ENCODE measurements at places on chromosomes 2 and 18.

DNA sequence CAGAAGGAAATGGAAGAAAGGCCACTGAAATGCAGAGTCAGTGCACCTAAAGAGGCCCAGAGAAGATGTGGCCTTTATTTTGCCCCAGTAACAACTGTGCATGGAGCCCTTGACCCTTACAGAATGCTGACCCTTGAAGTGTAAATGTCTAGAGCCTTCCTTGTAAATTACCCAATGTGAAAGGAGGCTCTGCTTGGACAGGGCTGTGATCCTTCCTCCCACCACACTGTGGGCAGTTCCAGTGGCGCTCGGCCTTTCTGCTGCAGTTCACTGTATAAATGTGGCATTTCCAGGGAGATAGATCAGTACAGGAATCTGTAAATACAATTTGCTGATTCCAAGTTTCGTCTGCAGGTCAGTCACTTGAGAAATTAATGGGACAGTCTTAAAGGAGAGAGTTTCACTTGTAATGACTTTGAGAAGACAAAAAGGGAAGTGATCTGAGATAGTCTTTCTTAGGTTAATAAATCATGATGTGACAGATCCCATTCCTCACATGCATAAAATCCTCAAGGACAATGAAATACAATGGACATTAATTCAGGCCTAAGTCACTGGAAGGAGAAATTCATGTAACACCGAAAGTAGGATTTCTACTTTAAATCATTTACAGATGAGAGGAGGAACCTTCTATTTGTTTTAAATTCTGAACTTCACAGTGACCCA, 133.8 kb upstream of the LMAN1 start:
- DNase-seq = no peak

DNA sequence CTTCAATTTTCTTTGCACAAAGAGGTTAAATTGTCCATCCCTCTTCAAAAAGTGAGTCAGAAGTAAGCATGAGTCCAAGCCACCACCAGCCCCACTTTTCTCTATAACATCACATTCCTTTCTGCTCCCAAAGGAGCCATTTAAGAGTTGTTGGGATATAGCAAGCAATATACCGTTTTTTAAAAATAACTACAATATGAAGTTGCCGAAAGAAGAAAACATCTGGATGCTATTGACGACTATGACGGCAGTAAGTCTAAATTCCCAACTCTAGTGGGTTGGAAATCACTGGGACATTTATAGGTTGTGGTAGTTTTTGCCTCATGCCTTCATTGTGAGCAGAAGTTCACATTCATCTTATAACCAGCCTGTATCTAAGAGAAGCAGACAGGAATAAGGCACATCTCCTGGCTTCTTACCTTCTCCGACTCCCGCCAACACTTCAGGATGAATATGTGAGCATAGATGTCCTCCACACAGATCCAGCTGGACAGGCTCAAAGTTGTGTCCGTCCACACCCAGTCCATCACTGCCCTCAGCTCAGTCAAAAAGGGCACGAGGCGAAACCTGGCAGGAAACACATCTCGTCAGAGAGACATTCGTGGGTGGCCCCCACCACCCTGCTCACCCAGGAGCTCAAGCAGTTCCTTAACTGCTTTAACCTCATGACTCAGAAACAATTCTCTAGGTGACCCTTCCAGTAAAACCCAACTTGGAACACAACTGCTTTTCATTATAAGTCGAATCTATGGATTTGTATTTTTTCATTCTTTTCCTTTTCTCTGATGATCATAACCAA, 163.6 kb downstream of the NAPG start:
- no peak for DNase-seq

- no peak for DNase-seq
Measured at GRCh38 chr2:74515981-74516633, 1.9 kb downstream of the TLX2 start.

GRCh38 chr2:55118643-55119083, 68.4 kb upstream of the RTN4 start:
- no peak for DNase-seq

DNA sequence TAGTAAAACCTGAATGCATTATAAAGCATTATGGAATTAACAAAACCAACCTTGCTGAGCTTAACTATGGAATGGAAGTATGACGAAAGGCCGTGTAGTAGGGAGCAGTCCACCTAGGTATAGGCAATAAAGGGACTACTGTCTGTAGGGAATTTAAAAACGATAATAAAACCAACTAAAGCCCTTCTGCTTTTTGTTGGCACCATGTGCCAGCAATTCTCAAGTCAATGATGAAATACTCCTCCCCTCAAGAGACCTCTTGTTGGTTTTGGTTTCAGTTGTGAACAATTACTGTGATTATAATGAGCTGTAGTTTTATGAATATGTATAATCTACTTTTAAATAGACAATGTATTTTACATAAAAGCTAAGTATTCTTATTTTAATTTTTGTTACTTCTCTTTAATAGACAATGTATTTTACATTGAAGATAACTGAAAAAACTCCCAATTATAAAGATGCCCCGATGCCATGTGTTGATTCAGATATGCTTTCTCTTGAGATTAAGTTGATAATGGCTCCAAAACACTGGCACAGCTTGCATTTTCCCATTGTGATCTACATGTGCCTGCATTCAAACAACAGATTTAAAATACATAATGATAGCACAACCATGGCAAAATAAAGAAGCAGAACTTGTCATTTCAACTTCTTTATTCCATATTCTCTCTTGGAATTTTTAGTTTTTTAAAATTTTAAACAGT, 55.5 kb upstream of the ZDBF2 start:
- DNase-seq = no peak

DNA sequence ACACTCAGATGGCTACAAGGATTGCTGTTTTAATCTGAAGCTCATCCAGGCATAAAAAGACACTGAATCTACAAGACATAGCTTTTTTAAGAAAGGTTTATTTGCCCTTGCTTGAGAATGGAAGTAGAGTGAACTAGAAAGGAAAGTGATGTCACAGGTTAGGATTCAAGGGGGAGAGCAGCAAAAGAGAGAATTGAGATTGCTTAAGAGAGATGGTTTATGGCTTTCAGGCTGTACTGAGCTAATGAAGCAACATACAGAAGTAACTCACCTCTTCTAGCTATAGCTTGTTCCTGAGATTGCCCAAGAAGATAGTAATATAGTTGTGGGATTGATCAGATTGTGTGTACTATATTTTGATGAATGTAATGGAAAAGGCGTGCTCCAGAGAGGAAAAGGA, 26.1 kb upstream of the ACVR2A start:
- DNase-seq = no peak

DNA sequence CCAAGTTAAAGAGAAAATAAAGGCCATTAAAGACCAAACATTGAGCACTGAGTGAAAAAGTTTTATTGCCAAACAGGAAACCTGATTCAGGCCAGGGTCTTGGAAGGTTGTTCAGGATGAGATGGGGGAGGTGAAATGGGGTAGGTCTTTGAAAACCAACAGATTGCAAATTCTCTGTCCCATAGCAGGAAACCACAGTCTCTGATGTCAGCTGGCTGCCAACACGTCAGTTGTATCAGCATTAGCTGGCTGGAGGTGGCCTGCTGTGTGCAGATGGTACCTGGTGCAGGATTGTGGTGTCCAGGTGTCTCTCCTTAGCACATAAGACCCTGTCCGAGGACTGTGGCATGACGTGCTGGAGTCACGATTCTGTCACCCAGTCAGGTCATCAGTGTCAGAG, 106.3 kb downstream of the MSH2 start:
- DNase-seq = no peak

DNA sequence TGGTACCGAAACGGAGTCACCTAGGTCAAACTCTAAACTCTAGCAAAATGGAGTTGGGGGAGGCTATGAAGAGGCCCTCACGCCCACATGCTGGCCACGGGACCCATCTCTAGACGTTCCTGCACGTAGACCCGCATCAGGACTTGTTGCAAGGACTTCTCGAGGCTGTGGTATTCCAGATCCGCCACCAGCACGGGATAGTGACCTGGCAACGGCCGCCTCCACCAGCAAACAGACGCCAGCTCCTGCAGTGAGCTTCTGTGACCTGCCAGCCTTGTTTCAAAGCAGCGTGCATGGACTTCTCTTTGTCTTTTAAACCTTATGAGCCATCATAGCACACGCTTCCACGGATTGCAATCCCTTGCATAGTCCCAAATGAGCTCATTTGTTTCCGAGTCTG, 40.3 kb upstream of the RALBP1 start:
- DNase-seq = no peak

GRCh38 chr18:76456018-76456750, 38.9 kb downstream of the ZNF516 start:
- DNase-seq = no peak

- no peak for DNase-seq
Measured at GRCh38 chr2:238561230-238561629, 134.5 kb downstream of the ASB1 start.

DNA sequence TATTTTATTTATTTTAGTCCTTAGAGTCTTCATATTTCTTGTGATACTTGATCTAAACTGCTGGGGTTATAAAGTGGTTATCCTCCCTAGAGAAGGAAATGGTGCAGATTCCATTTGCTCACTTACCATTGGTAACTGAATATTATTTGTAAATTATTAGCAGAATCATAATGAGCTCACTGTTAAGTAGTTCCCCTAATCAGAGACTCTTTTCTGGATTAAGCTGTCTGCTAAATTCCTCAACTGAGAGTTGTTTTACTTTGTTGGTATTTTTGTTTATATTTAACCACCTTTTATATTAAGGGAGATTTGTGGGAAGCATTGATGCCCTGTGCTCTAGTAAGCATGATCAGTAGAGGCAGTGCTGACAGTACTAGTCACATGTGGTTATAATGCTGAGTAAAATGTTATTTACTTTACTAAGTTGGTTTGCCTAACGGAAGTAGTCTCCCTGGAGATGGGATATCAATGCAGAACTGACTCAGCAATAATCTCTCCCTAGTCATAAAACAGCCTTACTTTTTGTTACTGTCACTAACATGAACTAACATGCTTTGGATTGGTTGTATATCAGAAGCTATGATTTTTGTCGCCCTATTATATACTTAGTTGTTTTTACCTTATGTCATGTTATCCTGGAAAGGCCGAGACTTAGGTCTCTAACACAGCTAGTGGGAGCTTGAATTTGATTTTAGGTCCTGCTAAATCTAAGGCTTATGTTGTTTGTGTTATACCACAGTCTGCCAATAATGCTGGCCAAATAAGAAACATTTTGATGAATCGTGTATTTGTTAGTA, 166.7 kb downstream of the MCFD2 start:
- no peak for DNase-seq

- no peak for DNase-seq
Measured at GRCh38 chr2:208479342-208479741, 72.8 kb downstream of the PTH2R start.

GRCh38 chr2:67922080-67922785, 140.6 kb downstream of the C1D start:
- DNase-seq = no peak

DNA sequence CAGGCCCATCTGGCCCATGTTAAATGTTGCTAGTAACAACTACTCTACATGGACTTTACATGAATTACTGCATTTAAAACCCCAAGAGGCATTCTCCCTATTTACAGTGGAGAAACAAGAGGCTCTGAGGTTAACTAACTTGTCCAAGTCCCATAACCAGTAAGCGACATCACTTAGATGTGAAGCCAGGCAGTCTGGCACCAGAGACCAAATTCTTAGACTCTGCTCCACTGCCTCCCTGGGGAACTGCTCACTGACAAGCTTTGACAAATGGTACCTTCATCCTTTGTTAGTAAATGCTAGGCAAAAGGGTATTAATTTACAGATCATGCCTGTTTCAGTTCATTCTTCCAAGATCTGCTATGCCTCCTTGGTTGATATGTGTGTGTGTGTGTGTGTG, 124.8 kb downstream of the AFF3 start:
- no peak for DNase-seq

GRCh38 chr2:39728941-39729351, 50.1 kb downstream of the THUMPD2 start:
- DNase-seq = no peak

DNA sequence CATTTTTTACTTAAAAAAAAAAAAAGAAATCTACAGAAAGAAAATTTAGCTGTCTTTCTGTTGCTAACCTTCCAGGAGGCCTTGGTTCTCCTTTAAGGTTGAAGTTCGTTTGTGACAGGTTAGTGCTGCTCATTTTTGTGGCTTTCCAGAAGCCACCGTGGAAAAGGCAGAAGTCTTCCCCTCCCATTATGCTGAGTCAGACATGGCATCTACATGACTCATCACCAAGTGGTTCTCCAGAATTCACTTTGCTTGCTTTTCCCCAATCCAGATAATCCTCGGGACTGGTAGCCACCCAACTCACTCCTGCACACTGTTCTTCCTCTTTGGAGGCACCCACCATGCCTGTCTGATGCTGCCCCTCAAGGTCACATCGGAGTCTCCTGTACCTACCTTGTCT, 228.7 kb downstream of the PIK3C3 start:
- DNase-seq = no peak

DNA sequence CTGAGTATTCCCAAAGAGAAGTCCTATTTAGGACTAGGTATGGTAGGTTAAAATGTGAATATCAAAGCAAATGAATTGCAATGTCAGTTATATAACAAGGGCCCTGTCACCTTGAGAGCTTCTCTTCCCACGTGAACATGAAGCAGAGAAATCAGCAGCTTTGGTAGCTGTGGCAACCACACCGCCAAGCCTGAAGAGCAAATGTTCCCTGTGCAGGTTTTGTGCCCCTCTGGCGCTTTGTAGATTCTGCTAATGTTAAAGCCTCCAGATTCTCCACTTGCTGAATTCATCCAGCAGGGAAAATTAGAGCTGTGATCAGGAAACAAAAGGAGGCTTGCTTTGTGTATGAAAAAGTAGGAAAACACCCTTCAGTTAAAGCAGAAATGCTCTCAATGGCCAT, 322.6 kb downstream of the RBM43 start:
- no peak for DNase-seq

DNA sequence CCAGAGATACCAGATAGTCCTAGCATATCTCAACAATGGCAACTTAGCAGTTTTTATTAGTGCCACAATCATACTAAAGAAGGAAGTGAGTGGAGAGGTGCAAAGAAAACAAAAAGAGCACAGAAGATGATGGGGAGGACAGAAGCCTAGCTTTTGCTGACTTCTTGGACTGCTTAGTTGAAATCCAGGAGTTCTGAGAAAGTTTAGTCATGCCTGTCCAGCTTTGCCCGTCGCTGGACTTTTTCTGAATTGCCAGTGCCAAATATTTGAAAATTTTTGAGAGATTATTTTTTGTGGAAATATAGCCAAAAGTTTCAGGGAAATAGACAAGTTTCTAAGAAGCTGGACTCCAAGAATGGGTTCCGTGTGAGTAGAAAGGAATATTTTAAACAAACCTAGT, 558.7 kb upstream of the TNP1 start:
- no peak for DNase-seq

- no peak for DNase-seq
Measured at GRCh38 chr2:137151731-137152130, 386.4 kb downstream of the THSD7B start.

- DNase-seq = no peak
Measured at GRCh38 chr2:229071292-229071976, 199.7 kb downstream of the PID1 start.

- DNase-seq = no peak
Measured at GRCh38 chr2:3322311-3322970, 55.2 kb downstream of the EIPR1 start.

- no peak for DNase-seq
Measured at GRCh38 chr2:105118960-105119359, 81.1 kb downstream of the MRPS9 start.

GRCh38 chr2:41910126-41910525, 137.7 kb upstream of the PKDCC start:
- DNase-seq = no peak

All from esophagus squamous epithelium (tissue), 5 donors.